Stimulated activated CD4-positive, alpha-beta T cell treated with anti-CD3 and anti-CD28 coated beads, Interleukin-4, amount 100 ng/mL, for 24 hours (primary cell): ENCODE measurements at places on chromosomes 1 and 21.

DNA sequence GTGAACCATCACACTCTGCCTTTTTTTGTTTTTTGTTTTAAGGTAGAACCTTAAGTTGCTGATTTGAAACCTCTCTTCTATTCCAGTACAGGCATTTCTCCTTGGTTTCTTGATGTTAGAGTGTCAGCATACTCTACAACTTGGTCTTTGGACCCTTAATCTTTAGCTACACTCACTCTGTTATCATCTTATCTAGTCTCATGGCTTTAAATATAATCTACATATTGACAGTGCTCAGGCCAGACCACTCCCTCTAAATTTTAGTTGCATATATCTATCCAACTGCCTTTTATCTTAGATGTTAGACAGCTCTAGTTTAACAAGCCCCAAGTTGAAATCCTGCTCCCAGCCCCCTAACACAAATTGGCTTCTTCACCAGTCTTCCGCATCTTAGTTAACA is 22.1 kb downstream of the NME7 start:
- DNase-seq: no peak

GRCh38 chr1:27876341-27877114 is 4.2 kb downstream of the THEMIS2 start:
- DNase-seq: no peak

DNA sequence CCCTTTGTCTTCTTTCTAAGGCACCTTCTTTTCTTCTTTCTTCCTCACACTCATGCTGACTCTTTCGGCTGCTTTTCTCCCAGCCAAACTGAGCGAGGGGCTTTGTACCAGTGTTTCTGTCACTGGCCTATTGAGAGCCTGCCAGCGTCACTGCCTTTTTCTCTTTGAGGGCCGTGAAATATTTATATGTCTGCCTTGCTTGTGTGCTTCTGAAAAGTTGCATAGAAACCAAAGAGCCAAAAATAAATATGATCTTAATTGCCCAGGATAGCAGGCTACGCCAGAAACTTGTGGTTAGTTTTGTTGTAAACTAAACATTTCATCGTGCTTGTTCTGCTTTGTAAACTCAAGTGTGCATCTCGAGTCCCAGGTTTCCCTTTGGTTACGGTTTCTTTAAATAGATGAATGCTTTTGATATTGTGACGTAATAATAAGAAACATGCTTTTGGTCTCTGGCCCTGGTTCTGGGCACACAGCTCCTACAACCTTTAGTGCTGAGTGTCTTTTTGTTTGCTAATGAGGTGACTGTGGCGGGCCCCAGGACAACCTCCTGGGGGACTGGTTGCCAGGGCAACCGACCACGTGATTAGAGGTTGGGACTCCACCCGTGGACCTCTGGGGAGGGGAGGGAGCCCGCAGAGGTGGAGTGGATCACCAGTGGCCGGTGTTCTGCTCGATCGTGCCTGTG is 10.8 kb downstream of the SLC37A1 start:
- DNase-seq: no peak

- no peak for DNase-seq
Measured at GRCh38 chr1:147451628-147452027, 89.7 kb upstream of the BCL9 start.

DNA sequence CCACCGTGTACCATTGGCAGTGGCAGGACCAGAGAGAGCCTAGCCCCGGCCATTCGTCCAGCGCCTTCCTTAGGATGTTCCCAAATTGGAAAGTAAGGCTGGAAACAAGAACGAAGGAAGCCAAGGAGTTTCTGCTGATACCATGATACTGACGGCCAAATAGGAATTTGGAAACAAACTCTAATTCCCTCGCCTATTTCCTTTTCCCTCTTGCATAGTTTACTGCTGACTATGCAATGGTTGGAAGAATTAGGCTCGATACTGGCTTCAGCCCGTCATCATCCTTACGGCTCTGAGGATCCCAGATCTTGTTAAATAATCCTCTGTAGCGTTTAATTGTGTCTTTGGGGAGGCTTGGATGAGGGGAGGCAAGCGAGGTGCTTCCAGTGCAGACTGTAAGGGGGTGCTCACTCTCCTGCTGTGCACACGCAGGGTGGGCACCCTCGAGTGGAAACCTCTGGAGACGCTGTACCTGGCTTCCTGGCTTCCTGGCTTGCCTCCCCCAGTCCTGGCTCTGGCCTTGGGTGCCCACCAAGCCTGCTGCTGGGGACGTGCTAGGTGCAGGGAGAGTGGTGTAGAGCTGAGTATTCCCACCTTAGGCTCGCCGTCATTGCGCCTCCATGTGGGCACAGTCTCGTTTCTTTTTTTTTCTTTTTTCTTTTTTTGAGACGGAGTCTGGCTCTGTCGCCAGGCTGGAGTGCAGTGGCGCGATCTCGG is 27.4 kb upstream of the CAMTA1 start:
- DNase-seq: no peak

DNA sequence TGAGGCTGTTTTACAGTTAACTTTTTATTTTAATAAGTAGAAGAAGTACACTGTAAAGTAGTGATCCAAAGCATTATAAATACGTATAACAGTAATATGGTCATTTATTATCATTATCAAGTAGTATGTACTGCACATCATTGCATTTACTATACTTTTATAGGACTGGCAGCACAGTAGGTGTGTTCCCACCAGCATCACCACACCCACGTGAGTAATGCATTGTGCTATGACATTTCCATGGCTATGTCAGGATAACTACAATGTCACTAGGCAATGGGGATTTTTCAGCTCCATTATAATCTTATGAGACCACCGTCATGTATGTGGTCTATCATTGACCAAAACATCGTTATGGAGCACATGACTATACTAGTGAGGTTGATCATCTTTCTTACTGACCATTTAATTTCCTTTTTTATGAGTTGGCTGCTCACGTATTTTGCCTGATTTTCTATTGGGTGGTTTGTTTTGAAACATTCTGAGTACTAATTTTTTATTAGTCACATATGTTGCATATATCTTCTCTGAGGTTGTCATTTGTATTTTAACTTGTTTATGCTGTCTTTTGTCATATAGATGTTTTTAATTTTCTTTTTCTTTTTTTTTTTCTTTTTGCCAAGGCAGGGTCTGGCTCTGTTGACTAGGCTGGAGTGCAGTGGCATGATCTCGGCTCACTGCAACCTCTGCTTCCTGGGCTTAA is 25.3 kb upstream of the SHCBP1L start:
- no peak for DNase-seq

DNA sequence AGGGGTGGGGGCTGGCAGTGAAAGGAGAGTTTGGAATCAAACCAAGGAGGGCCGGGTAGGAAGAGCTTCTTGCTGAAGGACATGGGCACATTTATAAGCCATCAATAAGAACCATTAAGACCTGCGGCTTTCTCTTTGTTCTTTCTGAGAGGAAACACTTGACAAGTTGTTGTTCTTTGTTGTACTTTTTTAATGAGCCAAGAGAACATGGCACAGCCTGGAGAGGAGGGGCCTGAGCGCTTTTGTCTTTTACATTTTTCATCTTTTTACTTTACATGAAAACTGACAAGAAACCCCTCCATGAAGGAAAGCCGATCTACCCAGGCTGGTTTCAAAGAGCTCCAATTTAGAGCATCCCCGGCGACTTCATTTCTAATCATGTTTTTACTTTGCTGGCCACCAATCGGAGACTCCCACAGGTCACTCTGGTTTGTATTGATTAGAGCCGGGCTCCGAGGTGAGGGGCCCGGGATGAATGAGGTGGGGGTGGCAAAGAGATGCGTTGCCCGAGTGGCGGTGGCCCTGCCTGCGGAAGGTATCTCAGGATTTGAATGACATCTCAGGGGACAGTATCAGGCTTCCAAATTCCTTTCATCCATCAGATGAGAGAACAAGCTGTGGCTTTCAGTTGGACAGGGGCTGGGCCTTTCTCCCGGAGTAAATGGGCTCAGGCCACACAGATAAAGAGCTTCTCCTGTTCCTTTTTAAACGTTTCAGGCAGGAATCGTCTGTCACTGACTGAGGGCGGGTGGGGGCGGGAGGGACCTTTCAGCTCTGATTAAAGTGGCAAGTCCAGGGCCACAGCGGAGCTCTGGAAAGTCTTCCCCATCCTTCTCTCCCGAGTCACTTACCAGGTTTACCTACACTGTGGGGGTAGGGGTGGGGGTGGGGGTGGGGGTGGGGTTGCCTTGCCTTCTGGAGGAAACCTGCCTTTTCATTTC is 138.8 kb upstream of the ARHGEF16 start:
- no peak for DNase-seq

GRCh38 chr1:237152506-237153335 is 110.7 kb downstream of the RYR2 start:
- no peak for DNase-seq
